ENCODE measurements at places on chromosomes 12 and 14.

DNA sequence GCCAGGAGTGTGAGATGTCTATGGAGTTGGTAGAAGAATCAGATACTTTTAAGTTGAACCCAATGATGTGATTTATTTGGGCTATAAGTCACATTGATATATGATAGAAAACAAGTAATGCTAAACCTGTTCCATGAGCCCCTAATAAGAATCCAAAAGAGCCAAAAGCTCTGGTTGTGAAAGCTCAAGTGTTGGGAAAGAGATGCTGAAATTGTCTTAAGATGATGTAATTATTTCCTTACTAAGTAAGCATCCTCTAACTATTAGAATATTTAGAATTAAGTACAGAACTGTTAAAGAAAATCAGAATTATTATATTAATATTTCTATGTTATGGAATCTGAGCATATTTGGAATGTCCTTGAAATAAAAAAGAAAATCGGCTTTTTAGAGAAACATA lies 17.6 kb upstream of the SLC2A13 start:
- no peak for DNase-seq

DNA sequence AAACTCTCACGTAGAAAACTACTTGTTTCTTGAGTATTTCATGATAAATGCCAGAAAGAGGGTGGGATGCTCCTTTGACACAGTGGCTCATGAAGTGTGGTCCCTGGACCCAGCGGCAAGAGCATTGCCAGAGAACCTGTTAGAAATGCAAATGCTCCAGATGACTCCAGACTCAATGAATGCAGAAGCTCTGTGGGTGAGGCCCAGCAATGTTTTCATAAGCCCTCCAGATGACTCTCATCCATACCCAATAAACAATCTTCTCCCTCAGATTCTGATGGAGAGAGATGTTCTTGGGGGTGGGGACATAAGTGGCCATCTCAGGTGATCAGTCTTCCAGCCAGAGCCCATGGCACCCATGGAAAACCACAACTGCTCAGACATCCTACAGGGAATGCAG lies 88.9 kb downstream of the SMOC1 start:
- DNase-seq: no peak

- no peak for DNase-seq
Observed at GRCh38 chr12:19390051-19390598, 49.2 kb upstream of the AEBP2 start.

- DNase-seq: no peak
Observed at GRCh38 chr14:104938436-104938835, 13.8 kb downstream of the PLD4 start.

GRCh38 chr14:73833034-73833433 lies 18.6 kb upstream of the PTGR2 start:
- no peak for DNase-seq

- no peak for DNase-seq
Observed at GRCh38 chr14:102795060-102795925, 18.0 kb downstream of the TRAF3 start.

DNA sequence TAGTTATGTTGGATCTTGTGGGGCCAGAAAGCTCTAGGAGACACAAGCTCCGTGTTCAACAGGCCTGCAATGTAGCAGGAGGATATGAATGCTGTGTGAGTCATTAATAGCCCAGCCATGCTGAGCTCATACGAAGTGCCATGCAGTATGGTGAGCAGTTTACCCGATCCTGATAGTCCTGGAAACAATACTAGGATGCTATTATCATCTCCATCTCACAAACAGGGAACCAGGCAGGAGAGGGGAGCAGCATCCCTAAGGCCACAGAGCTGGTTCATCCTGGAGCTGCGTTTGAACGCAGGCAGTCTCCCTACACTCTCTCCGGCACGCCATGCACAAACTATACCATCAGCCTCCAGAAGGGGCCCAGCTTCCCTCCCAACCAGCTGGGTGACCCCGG lies 20.5 kb downstream of the TTC7B start:
- DNase-seq: no peak

- no peak for DNase-seq
Observed at GRCh38 chr12:46904406-46905238, 78.8 kb upstream of the SLC38A4 start.

DNA sequence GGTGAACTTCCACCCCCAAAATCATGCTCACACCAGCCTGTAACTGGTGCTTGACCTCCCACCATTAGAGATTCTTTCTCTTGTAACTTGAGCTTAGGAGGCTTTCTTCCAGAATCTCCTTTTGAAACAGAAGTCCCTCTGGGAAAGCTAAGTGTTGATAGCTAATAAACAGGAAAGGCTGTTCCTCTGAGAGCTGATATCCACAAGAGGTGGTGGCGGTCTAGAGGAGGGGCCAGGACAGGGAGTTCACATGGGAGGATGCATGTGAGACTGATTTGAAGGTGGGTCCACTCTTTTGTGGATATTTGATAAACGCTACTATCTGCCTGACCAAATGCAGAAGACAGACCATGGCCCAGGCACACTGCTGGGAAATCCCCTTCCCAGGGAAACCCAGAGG lies 10.2 kb upstream of the PRMT8 start:
- DNase-seq: no peak

- DNase-seq: no peak
Observed at GRCh38 chr12:13603953-13604352, 377.4 kb downstream of the GRIN2B start.

DNA sequence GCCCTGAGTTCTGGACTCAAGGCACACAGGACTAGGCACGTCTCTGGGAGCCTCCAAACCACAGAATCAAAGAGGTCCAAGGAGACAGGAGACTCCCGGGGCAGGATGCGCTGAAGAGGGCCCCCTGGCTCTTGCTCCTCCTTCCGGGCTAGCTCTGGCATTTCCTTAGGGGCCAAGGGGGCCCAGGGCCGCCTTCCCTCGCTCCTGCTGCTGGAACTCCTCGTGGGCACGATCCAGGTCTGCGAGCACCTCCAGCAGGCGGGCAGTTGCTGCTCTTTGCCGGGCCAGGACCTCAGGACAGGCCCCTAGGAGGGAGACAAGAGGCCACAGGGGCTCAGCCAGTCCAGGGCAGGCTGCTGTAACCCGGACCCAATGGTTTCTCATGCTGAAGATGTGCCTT lies 35.8 kb downstream of the RASAL1 start:
- no peak for DNase-seq

- no peak for DNase-seq
Observed at GRCh38 chr14:100398044-100398443, 74.9 kb downstream of the SLC25A47 start.

DNA sequence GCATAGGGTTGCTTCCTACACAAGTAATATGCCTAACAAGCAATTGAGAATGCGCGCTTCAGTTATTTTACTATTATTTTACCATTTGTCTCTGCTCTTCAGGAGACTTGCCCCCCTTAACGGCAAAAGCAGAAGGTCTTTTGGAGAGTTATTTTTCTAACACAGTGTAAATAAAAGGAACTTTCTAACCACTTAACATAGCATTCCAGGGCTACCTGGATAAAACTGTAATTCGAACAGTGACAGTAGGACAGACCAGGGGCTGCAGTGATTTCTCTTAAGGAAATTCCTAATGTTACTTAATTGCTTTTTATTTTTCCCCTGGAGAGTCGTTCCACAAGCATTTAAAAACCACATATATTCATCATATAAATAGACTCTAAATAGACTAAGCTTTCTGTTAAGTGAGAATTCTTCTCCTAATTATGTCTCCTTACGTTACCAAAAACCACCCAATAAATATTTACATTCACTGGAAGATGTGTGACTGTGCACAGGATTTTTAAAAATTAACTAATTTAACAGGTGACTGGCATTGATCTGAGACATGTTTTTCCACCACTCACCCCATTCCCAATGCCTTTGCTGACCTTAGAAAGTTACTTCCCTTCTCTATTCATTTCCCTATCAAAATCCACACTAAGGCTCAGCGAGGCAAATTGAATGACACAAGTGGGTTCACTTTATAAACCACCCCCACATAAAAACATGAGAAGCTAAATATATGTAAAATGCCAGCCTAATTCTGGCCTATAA lies 72.4 kb downstream of the RNF34 start:
- DNase-seq: no peak

DNA sequence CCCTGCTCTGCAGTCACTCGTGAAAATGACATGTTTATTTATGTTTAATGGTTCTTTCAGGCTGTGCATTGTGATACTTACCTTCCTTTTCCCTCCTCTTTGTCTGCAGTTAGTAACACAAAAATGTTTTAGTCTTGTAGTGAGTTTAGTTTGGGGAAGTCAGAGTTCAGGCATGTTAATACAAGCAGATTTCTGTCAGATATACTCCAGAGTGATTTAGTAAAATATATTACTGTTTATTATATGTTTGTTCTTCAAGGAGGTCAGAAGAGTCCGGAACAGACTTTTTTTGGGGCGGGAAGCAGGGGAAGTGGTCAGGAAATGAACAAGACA lies 28.7 kb downstream of the MSRB3 start:
- no peak for DNase-seq

- no peak for DNase-seq
Observed at GRCh38 chr12:126627596-126627995, 1562.4 kb downstream of the AACS start.

DNA sequence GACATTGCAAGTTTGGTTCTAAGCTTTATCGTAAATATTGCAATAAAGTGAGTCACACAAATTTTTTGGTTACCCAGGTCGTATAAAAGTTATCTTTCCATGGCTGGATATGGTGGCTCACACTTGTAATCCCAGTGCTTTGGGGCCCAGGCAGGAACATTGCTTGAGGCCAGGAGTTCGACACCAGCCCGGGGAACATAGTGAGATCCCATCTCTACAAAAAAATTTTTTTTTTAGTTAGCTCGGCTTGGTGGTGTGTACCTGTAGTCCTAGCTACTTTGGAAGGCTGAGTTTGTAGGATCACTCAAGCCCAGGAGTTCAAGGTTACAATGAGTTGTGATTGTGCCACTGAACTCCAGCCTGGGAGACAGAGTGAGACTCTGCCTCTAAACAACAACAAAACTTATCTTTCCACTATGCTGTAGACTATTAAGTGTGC lies 24.4 kb downstream of the PRORP start:
- no peak for DNase-seq

- no peak for DNase-seq
Observed at GRCh38 chr12:96876966-96877365, 30.1 kb upstream of the NEDD1 start.

GRCh38 chr14:59004012-59004411 lies 184.5 kb upstream of the DAAM1 start:
- no peak for DNase-seq

DNA sequence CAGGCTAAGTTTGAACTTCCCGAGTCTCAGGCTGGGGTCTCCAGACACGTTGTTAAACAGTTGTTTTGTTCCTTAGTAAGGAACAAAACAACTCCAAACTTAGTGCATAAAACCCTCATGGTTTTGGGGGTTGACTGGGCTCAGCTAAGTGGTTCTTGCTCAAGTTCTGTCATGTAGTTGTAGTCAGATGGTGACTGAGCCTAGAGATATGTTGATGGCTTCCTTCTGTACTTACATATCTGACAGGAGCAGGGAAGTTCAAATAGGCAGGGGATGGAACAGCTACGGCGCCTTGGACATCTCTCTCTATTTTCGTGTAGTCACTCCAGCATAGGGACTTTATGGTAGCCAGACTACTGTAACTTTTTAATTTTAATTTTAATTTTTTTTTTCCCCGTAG lies 45.7 kb downstream of the SPATS2 start:
- no peak for DNase-seq

- DNase-seq: no peak
Observed at GRCh38 chr14:99752486-99753121, 40.6 kb upstream of the EML1 start.

- no peak for DNase-seq
Observed at GRCh38 chr12:112170376-112170775, 45.0 kb downstream of the TRAFD1 start.

DNA sequence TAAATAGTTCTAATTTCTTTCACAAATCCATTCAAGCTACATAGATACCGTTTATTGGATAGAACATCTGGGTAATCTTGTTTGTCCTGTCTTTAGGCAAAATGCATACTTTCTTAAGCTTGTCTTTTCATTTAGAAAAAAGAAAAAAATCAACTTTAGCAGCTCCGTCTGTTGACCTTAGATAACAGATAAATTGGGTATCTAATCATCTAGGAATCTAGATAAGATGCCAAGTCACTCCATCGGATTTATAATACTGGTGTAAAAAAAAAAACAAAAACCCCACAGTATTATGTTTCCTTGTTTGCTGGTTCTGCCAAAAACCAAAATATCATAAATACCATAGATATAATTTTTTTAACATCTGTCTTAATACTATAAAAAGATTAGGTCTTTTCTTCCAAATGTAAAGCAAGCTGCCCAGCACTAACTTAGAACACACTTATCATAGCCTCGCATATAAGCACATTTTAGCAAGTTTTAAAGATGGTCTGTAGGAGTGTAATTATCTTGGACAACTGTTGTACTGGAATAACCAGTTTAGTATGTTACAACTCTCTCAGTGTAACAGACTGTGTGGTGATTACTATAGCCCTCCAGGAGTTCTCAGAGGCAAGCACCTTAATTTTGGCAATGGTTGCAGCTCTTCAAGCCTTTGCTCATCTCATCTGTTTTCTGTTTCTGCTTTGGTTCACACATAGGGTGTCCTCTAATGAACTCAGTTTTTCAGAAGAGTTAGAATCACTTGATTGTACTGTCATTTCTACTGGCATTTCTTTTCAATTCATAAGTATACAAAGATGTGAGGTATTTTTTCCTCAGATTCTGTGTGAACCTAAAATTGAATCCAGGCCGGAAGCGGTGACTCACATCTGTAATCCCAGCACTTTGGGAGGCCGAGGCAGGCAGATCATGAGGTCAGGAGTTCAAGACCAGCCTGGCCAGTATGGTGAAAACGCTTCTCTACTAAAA lies 83.1 kb downstream of the ANO6 start:
- DNase-seq: no peak

DNA sequence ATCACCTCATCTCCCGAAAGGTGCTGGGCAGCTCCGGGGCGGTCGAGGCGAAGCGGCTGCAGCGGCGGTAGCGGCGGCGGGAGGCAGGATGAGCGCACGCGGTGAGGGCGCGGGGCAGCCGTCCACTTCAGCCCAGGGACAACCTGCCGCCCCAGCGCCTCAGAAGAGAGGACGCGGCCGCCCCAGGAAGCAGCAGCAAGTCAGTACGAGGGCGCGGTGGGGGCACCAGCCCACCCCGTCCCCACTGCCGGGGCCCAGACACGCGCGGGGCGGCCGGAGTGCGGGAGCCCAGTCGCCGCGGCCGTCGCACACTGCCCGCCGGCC lies 862 bp downstream of the HMGA2 start:
- no peak for DNase-seq

DNA sequence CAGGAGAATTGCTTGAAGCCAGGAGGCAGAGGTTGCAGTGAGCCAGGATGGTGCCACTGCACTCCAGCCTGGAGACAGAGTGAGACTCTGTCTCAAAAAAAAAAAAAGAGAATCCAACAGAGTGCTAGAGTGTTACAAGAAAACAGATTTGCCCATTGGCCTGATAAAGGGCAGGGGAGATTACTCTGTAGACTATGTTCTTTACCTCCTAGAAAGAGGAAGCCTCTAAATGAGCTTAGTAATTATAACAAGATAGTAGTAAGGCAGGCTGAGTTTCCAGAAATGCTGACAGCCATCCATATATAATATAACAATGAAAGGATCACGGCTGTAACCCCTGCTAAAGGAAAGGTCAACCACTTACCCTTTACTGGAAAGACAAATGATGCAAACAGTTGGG lies 24.4 kb downstream of the AK7 start:
- no peak for DNase-seq
